ENCODE measurements at places on chromosomes 2 and 18. TPM values are rescaled to one million over a fixed set of nuclear protein-coding genes. Genes with fewer than 3 reads are reported as not detected.

- no peak for DNase-seq
These were observed 391 bp downstream of the ZNF385B start for GRCh38 chr2:179861027-179861415.

DNA sequence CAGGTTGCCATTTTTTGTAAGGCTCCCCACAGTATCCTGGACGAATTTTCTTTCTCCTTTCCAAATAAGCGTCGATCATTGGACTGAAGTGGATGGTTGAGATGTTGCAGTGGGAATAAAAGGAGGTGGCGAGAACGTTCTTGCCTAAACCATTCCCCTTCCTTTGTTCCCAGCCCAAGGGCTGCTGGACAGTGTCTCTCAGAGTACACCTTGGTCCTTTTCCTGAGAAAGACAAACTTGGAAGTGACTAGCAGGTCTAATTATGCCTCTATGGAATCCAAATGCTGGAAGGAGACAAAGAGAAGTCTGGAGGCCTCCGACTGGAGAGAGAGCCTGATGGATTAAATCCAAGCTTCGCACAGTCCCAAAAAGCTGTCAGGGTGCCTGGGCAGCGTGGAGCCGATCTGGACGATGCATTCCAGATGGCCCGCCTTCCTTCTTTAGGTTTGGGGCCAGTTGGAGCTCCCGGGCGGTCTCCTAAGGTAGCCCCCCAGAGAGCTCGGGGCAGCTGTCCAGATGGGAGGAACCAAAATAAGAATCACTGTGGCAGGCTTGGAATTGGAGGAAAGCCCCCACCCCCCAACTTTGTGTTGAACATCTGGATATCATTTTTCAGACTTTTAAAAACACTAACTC lies 186.8 kb downstream of the TMEM247 start:
- DNase-seq = peak; percentile 78

GRCh38 chr2:176851200-176851888 lies 361.2 kb upstream of the HNRNPA3 start:
- DNase-seq = no peak

- no peak for DNase-seq
These were observed 49.3 kb downstream of the SP110 start for GRCh38 chr2:230170532-230170931.

Gene NEUROD1
- total RNA-seq = not detected

- no peak for DNase-seq
These were observed 37.1 kb downstream of the BCL2L11 start for GRCh38 chr2:111157798-111158197.

GRCh38 chr2:113203217-113203530 lies 29.4 kb downstream of the PSD4 start:
- no peak for DNase-seq

Gene MC2R
- total RNA-seq = not detected

- no peak for DNase-seq
These were observed 21.1 kb downstream of the NFE2L2 start for GRCh38 chr2:177243476-177243875.

DNA sequence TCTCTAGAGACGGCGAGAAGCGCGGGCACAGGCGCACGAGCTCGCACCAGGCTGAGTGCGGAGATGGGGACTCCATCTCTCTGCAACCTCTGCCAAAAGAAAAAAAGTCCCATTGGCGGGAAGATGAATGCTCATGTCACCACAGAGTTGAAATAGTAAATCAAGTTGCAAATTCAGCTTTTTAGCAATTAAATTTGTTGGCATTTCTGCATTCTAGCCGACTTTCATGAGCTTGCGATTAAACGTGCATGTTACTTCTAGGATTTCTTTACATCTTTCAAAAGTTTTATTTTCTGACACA lies 588 bp downstream of the CHAC2 start:
- no peak for DNase-seq

DNA sequence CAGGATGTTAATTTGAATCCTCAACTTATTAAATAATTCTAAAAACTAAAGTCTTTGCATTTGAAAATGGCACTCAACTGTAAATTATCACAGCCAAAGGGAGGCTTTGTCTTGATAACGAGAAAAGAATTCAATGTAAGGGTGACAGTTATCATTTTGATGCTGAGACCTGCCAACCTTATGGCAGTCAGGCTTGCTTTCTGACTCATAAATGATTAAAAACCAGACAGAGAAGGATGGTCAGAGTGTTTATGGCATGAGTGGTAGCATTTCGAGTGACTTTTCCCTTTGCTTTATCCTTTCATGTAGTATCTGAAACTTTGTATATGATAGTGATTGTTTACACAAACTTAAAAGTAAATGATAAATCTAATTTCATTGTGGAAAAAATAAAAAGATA lies 53.9 kb upstream of the EPC2 start:
- DNase-seq = no peak

DNA sequence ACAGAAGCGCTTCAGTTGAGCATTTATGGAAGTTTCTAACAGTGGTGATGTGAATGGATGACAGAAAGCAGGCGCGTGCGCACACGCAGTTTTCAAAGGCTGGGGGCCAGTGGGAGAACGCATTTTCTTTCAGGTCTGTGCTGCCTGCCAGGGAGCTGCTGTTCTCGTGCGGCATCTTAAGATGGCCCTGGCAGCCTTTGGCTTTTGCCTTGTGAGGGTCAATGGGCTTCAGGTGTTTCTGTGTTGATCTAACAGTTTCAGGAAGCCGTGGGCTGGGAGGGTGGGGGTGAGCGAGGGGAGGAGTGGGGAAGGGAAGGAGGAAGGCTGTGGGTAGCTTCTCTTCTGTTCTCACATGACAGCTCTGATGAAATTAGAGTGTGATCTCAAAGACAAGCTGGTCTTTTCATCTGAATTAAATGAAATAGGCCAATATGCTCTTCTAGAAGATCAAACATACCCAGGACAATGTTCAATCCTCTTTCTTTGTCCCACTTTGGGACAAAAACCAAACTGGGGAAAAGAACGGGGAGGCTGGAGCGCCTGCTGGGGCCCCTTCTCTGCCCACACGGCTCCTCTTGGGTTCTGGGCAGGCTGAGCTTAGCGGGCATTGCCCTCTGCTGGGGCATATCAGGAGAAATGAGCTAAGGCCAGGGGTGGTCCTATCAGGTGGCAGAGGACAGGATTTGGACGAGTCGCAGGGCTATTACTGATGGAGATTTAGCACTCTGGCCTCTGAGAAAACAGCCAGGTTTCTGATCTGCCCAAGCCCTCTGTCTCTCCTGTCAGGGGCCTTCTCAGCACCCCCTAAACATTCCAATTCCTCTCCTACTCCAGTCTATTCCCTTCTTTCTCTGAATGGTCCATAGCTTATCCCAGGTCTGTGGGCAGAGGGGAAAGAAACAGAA lies 126.2 kb upstream of the LGALSL start:
- peak; percentile 63 for DNase-seq

Gene CYP26B1
- total RNA-seq = 4.5 TPM

DNA sequence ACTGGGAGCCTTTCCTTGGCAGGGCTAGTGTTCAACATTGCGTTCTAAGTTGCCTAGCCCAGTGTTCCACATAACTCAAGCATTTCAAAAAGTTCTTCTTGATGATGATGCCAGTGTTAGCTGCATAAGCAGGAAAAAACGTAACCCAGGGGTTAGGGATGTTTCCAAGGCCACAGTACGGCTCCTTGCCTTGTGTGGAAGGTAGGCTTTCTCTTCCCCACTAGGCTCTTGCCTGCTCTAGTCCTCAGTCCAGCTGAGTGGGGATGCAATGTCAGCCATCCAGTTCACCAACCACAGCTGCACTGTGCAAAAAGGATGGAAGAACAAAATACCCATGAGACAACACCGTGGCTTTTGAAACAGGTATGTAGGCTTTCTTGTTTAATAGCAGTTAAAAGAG lies 28.0 kb upstream of the CYP26B1 start:
- no peak for DNase-seq

DNA sequence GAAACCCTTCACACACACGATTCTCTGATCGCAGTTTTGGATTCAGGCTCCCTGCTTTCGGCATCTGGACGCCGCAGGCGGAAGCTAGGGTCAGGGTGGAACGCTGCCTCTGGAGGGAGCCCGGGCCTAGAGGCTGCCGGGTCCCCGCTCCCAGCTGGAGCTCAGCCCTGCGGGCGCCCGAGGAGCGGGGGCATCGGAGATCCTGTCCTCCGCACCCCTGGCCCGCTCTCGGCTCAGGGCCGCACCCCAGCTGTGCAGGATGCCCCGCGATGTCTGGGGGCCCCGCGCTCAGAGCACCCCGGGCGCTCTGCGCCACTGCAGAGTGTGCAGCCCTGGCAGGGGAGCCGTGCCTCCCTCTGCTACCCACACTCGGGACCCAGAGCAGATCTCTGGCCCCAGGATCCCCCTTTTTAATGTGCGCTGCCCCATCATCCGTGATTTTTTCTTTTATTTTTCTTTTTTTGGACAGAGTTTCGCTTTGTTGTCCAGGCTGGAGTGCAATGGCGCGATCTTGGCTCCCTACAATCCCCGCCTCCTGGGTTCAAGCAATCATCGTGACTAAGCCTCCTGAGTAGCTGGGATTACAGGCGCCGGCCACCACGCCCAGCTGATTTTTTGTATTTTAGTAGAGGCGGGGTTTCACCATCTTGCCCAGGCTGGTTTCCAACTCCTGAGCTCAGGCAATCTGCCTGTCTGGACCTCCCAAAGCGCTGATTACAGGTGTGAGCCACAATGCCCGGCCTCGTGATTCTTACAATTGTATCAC lies 54.8 kb upstream of the TUBA3E start:
- DNase-seq = no peak

GRCh38 chr18:24659827-24660720 lies 199.6 kb downstream of the HRH4 start:
- DNase-seq = peak; percentile 44

GRCh38 chr2:131093696-131094462 lies 619 bp upstream of the FAM168B start:
- DNase-seq = no peak

Gene VAMP5
- 58.1 TPM for total RNA-seq

DNA sequence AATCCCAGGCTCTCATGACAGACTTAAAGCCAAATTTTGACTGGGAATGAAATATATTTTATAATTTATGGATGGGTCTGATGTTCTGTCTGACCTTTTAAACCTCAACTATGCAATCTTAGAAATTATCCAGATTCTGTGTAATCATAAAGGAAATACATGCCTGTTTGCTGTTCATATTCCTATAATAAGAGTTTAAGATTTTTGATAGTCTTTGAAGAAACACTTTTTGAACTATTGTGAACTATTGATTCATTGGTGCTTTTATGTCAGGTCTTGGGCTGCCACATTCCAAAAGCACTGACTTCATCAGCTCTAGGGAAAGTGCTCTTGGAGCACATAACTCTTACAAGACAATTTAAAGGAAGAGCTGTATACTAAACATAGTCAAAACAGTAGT lies 64.2 kb downstream of the CCDC150 start:
- no peak for DNase-seq
